ENCODE measurements at places on chromosomes 5 and 9. TPM values are rescaled to one million over a fixed set of nuclear protein-coding genes. Genes with fewer than 3 reads are reported as not detected.
A peak's percentile ranks its signal among the peaks of the same experiment; 100 is the strongest.

GAPVD1 gene
- total RNA-seq = 44.8 TPM

C9orf50 gene
- total RNA-seq = 1.1 TPM

FGD3 gene
- total RNA-seq = 12.1 TPM

ACOT12 gene
- not detected for total RNA-seq

CRB2 gene
- 0.88 TPM for total RNA-seq

MAP3K1 gene
- 64.0 TPM for total RNA-seq

ELL2 gene
- 37.2 TPM for total RNA-seq

DMGDH gene
- 10.4 TPM for total RNA-seq

ATG10 gene
- total RNA-seq = 8.7 TPM

C1QTNF3 gene
- 38.4 TPM for total RNA-seq

LEAP2 gene
- total RNA-seq = 1.5 TPM

ANKRD31 gene
- 0.38 TPM for total RNA-seq

SLCO6A1 gene
- not detected for total RNA-seq

RETREG1 gene
- total RNA-seq = 104 TPM

ADGRD2 gene
- total RNA-seq = not detected

SMIM3 gene
- 23.9 TPM for total RNA-seq

CCDC180 gene
- total RNA-seq = 8.8 TPM

DNA sequence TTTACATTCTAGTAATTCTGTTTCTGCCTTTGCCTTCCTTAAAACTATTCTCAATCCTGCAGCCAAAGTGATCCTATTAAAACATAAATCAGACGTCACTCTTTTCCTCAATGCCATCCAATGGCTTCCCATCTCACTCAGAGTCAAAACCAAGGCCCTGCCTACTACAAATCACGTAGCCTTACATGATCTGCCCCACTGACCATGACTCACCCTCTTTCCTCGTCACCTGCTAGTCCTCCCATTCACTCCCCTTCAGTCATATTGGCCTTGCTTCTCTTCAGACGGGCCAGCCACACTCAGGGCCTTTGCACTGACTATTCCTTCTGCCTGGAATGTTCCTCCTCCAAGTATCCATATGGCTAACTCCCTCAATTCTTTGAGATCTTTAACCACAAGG lies 39.0 kb upstream of the DMXL1 start:
- H3K27ac ChIP-seq = no peak overlapping the region
- no peaks in the 10 kb centered on the region for H3K27me3 ChIP-seq
- H3K4me1 ChIP-seq = no peaks in the 10 kb centered on the region

- no peak for DNase-seq
- peak overlapping the region; percentile 59 for H3K27ac ChIP-seq
- H3K4me1 ChIP-seq = no peaks in the 10 kb centered on the region
- H3K27me3 ChIP-seq = no peaks in the 10 kb centered on the region
- H3K36me3 ChIP-seq = no peaks in the 10 kb centered on the region
- H3K4me3 ChIP-seq = no peak overlapping the region
Observed at GRCh38 chr5:55913466-55914413, 62.6 kb downstream of the IL31RA start.

- DNase-seq = no peak
- no peaks in the 10 kb centered on the region for H3K4me1 ChIP-seq
- no peak overlapping the region for H3K4me3 ChIP-seq
- no peak overlapping the region for H3K27ac ChIP-seq
- no peaks in the 10 kb centered on the region for H3K36me3 ChIP-seq
- no peaks in the 10 kb centered on the region for H3K27me3 ChIP-seq
Observed at GRCh38 chr5:138454121-138454520, 11.2 kb upstream of the EGR1 start.

GRCh38 chr9:114317665-114318357 lies 5.1 kb upstream of the ORM1 start:
- H3K27ac ChIP-seq = no peak overlapping the region
- H3K4me1 ChIP-seq = no peaks in the 10 kb centered on the region
- no peaks in the 10 kb centered on the region for H3K27me3 ChIP-seq
- no peak overlapping the region for H3K4me3 ChIP-seq

- no peaks in the 10 kb centered on the region for H3K4me1 ChIP-seq
- DNase-seq = no peak
- no peak overlapping the region for H3K27ac ChIP-seq
Observed at GRCh38 chr5:172207511-172207910, 13.5 kb downstream of the EFCAB9 start.

- H3K4me1 ChIP-seq = no peaks in the 10 kb centered on the region
- no peaks in the 10 kb centered on the region for H3K36me3 ChIP-seq
- no peaks in the 10 kb centered on the region for H3K27me3 ChIP-seq
- H3K27ac ChIP-seq = no peak overlapping the region
- no peak overlapping the region for H3K4me3 ChIP-seq
Observed at GRCh38 chr9:124220946-124221451, 36.8 kb upstream of the NEK6 start.

GRCh38 chr5:96945144-96945897 lies 9.4 kb downstream of the LNPEP start:
- no peak for DNase-seq
- no peaks in the 10 kb centered on the region for H3K27me3 ChIP-seq
- no peaks in the 10 kb centered on the region for H3K36me3 ChIP-seq
- no peak overlapping the region for H3K4me3 ChIP-seq

GRCh38 chr5:20476016-20476415 lies 488.0 kb upstream of the CDH18 start:
- no peak overlapping the region for H3K4me3 ChIP-seq
- H3K27me3 ChIP-seq = no peaks in the 10 kb centered on the region
- no peak overlapping the region for H3K27ac ChIP-seq
- no peaks in the 10 kb centered on the region for H3K36me3 ChIP-seq
- H3K4me1 ChIP-seq = no peaks in the 10 kb centered on the region

DNA sequence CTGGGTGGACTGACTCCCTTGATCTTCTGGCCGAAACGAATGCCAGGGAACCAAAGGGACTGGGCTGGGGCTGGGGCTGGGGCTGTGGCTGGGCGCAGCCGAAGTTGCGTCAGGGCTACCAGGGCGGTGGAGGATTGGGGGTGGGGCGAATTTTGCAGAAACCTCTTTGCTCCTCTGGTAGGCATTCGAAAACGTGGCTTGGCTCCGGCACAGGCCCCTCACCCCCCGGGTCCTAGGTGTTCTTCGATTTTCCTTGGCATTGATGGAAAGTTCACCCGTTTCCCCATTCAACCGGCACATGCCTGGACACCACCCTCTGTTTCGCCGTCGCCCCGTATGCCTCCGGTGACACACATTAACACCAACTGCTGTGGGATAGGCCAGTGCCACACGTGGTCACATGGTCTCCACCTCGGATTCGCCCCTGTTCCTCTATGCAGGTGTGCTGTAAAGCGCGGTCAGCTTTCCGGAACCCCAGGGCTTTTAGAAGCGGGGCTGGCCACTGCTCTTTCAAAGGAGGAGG lies 477.1 kb downstream of the SPATA31A7 start:
- DNase-seq = peak; percentile 57
- H3K4me1 ChIP-seq = no peaks in the 10 kb centered on the region
- H3K27ac ChIP-seq = no peak overlapping the region

GRCh38 chr9:21994556-21995005 lies at the start of gene CDKN2B-AS1:
Gene CDKN2B-AS1, plus strand, starts transcription at chr9:21994791.
- H3K27ac ChIP-seq = peak within 1 kb of the TSS; percentile 73
- peak; percentile 54 for DNase-seq
- no peaks in the 10 kb centered on the region for H3K36me3 ChIP-seq
- peaks cover 63% of the 10 kb centered on the region for H3K27me3 ChIP-seq
- peak within 1 kb of the TSS; percentile 49 for H3K4me3 ChIP-seq

GRCh38 chr9:98538626-98539031 lies 170.1 kb downstream of the GABBR2 start:
- no peak overlapping the region for H3K4me3 ChIP-seq
- no peak for DNase-seq
- no peaks in the 10 kb centered on the region for H3K27me3 ChIP-seq

DNA sequence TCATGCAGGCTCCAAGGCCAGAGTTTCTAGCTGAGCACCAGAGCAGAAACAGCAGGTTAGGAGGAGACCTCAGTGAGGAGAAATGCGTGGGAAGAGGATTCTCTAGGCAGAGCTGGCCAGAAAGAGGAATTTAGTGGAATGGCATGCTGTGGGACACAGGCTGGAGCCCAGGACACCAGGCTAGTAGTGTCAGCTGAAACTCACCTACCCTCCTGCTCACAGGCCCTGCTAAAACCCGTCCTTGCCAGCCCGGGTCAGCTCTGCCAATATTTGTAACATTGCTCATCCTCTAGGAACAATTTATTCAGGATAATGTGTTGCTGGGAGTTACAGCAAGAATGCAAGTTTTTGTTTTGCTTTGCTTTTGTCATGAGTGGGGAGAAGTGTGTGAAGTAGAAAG lies 40.2 kb upstream of the AGXT2 start:
- H3K27me3 ChIP-seq = no peaks in the 10 kb centered on the region
- H3K4me3 ChIP-seq = no peak overlapping the region
- DNase-seq = peak; percentile 14
- peaks cover 2% of the 10 kb centered on the region for H3K36me3 ChIP-seq
- H3K27ac ChIP-seq = no peak overlapping the region

DNA sequence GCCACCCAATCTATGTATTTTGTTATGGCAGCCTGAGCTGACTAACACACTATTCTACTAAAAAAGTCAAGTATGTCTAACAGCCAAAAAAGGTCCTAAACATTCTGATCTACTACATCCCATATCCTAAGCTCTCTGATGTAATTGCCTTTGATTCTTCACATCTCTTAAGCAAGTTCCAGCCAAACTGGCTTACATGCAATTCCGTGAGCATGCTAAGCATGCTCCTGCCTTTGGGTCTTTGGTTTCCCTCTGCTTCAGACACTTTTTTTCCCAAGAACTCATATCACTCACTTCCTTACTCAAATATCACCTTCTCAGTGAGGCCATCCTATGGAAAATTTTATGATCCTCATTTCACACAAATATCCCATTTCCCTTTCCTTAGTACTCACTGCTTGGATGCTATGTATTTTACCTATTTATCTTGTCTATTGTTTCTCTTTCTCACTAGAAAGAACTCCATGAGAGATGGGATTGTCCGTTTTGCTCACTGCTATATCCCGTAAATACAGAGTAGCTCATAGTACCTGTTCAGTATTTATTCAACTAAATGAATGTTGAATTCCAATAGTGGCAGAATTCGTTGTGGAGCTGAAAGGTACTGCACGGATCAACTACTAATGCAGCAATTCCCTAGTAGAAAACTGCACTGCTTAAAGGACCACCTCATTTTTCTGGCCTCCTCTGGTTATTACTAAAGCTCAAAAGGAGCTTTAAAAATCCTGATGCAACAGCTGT lies 2.3 kb upstream of the SLC12A2 start:
- no peaks in the 10 kb centered on the region for H3K27me3 ChIP-seq
- no peak for DNase-seq
- H3K4me1 ChIP-seq = peaks cover 5% of the 10 kb centered on the region
- peak overlapping the region; percentile 96 for H3K4me3 ChIP-seq
- no peak overlapping the region for H3K27ac ChIP-seq

DNA sequence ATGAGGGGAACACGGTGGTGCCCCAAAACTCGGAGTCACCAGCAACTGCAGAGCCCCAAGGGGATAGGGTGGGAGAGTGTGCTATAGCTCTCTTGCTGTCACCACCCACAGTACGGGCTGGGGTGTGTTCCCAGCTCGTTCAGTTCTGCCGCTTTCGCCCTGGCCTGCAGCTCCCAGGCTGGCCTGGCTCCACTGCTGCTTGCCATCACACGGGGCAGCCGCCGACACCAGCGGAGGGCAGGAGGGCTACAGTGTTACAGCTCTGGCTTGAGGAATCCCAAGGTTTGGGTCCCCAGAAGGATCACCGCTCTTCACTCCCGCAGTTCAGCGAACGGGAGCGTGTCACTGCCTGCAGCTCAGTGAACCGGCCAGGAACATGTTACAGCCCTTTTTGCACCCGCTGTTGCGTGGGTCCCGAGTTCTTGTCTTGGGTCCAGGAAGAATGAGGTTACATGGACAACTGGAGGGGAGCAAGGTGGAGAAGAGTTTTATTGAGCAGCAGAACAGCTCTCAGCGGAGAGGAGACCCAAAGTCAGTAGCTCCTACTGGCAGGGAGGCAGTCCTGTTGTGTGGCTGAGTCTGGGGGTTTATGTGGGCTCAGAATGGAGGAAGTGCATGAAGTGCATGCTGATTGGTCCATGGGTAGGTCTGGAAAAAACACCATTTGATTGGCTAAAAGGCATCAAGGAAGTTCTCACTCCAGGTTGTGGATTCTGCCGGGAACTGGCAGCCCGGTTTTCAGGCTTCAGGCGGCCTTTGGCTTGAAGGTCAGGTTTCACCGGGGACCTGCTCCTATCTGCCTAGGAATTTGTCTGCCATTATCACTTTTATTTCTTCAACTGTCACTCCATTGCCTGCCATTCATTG lies 113.4 kb downstream of the EHMT1 start:
- H3K4me3 ChIP-seq = no peak overlapping the region
- H3K36me3 ChIP-seq = peaks cover 9% of the 10 kb centered on the region
- no peak for DNase-seq
- H3K27ac ChIP-seq = no peak overlapping the region

Measured in kidney (tissue), 22 donors.